Activated CD4-positive, alpha-beta T cell treated with anti-CD3 and anti-CD28 coated beads, Interleukin-10, Interleukin-2, amounts not matched to agents 100 ng/mL and 50 ng/mL, durations not matched to agents 16 hours and 8 hours (primary cell): ENCODE measurements at places on chromosomes 1 and 21.

- no peak for DNase-seq
Measured at GRCh38 chr1:61085206-61085982, 3.0 kb downstream of the NFIA start.

DNA sequence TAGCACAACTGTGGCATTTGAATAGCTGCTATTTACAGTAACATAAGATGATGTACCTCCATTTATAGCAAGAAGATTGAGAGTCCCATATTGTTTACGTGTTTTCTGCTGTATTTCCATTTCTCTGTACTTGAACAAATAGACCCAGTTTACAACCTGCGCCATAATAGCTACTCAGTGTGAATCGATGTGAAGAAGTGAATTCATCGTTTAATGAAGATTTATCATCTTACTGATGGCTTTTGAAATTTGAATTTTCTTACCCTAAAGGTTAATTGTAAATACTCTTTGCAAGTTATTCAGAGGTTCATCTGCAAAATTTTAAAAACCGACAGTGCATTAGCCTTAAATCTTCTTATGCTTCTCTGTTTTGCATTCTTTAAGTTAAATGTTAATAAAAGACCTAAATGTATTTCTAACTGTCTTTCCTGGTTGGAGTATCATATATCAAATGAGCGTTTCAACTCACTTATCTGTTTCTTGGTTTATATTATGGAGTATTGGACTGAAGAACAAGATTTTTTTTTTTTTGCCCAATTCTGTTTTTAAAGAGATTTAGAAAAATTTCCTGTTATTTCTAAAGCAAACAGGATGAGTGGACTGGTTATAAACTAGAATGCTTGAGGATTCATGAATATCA, 2.2 kb downstream of the MACO1 start:
- no peak for DNase-seq

- DNase-seq = no peak
Measured at GRCh38 chr1:22737374-22738068, 26.9 kb downstream of the EPHB2 start.

DNA sequence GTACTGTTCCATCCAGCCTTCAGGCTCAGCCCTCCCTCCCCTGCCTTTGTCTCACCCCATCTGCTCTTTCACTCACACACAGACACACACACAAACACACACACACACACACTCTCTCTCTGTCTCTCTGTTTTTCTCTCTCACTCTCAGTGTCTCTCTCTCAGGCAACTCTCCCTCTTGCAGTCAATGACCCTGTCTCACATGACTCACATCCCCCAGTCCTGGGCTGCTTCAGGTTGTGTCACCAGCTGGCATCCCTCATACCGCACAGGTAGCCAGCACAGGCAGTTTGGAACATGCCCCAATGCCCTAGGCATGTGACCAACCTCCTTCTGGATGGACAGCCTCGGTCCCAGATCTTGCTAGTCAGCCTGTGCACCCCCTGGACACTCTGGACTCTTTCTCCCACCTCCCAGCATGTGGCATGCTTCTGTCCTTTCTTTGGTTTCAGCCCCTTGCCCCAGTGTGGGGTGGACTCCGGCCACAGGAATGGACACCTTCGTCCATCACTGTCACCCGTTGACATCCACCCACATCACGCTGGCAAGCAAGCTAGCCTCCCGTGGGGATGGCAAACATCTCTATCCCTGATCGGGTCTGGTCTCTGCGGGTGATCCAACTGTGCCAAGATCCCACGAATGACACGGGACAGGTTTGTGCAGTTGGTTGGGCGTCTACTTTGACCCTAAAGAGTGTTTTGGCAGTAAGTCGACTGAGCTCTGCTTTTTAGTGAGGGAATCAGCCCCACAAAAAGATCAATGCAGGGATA, 23.4 kb upstream of the FCGR2A start:
- no peak for DNase-seq

GRCh38 chr1:178019622-178020021, 49.8 kb upstream of the SEC16B start:
- DNase-seq = no peak

GRCh38 chr1:83024251-83024767, 974.6 kb downstream of the TTLL7 start:
- DNase-seq = no peak
